ENCODE measurements at places on chromosomes 7 and 10. TPM values are rescaled to one million over a fixed set of nuclear protein-coding genes. Genes with fewer than 3 reads are reported as not detected.

- no peak for DNase-seq
Measured at GRCh38 chr7:96017877-96018276, 245.5 kb downstream of the DYNC1I1 start.

GRCh38 chr7:149884016-149884415, 10.2 kb downstream of the ATP6V0E2 start:
- peak; percentile 56 for DNase-seq

GRCh38 chr7:139915864-139916716, 87.0 kb downstream of the TBXAS1 start:
- DNase-seq: peak; percentile 41

- DNase-seq: no peak
Measured at GRCh38 chr10:106255111-106255678, 909.3 kb downstream of the SORCS1 start.

DNA sequence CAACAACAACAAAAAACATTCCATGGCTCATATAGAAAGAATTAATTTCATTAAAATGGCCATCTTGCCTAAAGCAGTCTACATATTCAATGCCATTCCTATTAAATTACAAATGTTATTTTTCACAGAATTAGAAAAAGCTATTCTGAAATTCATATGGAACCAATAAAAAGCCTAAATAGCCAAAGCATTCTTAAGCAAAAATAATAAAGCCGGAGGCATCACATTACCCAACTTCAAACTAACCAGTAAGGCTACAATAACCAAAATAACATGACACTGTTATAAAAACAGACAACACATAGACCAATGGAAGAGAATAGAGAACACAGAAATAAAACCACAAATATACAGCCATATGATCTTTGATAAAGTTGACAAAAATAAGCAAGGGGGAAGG, 330.4 kb downstream of the KIF20B start:
- no peak for DNase-seq

DNA sequence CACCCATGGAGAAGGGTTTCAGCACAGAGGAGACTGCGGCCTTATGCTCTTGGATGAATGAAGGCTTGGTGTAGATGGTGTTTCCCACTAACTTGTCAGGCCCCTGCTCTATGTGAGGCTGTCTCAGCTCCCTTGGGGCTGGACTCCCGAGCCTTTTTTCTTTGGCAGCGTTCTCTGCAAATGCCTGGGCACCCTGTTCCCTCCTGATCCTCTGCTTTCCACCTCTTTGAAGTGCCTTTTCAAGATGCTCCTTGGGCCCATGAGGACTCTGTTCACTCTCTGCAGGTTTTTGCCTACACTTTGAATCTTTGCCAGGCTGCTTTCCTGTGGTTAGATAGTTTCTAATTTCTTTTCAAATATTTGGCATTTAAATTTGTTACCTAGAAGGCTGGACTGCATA, 6.8 kb upstream of the ACBD5 start:
- no peak for DNase-seq

DNA sequence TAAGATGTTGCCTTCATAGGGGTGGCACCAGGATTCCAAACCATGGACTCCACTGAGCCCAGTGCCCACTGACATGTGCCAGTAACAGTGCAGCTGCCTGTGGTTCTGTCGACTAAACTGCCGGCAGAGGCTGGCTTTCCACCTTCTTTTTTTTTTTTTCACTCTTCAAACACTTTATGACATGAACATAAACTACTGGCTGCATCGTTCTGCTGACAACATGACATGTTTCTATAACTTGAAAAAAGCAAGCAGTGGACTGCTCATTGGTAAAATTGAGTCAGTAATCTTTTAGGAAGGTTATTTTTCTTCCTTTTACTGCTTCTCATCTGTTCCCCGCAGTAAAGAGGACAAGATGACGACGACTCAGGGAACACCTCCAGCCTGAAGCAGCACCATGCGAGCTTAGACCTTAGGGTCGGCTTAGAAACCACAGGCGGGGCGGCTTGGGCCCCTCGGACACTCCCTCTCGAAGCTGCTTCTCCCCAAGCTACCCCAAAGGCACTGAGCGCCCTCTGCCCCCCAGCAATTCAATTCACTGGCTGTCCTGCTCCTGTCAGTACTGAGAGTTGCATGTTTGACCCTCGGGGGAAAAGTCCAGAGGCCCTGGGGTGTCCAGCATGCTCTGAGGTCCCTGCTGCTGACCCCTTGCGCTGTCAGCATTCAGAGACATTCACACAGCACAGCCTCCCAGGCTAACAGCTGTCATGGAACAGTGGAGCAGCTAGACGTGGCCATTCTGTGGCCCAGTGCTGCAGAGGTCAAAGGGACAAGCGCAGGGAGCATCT, 112.5 kb downstream of the EGFR start:
- no peak for DNase-seq

DNA sequence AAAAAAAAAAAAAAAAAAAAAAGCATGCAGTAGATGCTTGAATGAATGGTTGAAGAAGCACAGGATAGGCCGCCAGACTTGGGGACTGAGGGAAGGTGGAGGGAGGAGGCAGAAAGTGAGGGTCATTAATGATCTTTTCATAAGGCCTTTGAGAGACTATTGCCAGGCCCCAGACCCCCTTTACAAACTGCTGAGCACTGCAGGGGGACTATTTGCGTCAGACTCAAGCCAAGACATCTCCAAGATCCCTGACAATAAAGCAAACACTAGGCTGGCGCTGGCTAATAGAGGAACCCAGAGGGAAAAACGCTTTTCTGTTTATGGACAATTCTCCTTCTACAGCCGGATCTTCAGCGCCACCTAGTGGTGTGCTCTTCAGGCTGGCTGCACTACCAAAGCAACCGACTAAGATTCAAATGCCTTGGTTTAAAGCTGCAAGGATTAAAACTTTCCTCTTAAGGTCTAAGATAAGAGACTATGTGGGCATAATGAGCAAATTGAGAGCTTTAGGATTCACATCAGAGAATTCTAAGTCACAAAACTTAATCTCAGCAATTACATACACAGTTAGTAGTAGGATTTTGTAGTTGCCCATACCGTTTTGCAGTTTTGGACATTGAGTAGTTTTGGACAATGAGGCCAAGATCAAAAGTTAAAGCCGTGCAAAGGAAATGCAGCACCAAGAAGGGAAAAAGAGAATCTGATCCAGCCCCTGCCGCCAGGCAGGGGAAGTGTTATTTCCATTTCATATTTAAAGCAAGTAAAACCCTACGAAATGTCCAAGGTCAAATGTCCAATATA, 17.9 kb upstream of the AGK start:
- DNase-seq: peak; percentile 76

- DNase-seq: no peak
Measured at GRCh38 chr10:49335364-49335972, 36.5 kb downstream of the C10orf71 start.

DNA sequence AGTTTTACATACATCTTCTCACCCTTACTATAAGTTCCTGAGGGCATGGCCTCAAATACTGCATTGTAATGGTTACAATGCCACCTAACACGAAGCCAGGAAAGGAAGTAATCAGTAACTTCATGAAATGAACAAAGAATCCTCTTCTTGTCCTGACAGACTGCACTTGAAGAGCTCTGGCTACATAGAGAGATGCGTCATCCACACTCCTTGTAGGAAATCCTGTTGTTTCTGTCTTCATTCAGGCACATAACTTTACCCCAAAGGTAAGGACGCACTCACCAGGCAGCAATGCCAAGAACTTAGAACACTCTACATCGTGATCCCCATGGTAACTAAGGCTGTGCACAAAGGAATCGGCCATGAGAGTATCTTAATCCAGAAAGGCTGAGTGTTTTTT, 80.3 kb upstream of the ARID5B start:
- DNase-seq: no peak

- no peak for DNase-seq
Measured at GRCh38 chr10:131921184-131921583, 20.4 kb downstream of the PPP2R2D start.

- no peak for DNase-seq
Measured at GRCh38 chr10:55048830-55049498, 247.9 kb upstream of the PCDH15 start.

DNA sequence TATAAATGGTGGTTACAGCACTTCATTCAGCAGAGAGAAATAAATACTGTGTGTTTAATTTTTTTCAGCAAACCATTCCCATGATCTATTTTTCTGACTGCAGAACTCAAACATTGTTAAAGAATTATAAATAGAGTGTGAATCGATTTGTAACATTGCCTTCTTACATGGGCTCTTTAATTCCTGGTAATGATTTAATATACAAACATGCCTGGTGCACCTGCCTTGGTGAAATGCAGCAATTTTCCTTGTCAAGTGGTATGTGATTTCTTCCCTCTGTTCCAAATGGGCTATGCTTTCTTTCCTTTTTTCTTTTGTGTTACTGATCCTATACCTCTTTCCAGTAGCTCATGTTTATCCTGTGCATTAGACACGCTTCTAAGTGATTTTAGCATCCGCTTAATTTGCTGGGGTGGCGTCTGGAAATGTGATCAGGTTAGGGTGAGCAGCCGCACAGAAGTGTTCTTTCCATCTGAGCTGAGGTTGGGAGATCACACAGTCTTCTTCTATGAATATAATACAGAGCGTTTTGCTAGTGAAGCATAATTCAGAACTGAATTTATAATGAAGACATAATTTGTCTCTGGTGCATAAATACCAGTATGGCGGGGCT, 94.3 kb upstream of the ITGB1 start:
- no peak for DNase-seq

Gene ANKRD30A
- total RNA-seq: not detected

Gene TUBB8
- not detected for total RNA-seq

Measured in left ventricle myocardium superior (tissue), 1 donor.